ENCODE measurements at places on chromosomes 12 and 14.

DNA sequence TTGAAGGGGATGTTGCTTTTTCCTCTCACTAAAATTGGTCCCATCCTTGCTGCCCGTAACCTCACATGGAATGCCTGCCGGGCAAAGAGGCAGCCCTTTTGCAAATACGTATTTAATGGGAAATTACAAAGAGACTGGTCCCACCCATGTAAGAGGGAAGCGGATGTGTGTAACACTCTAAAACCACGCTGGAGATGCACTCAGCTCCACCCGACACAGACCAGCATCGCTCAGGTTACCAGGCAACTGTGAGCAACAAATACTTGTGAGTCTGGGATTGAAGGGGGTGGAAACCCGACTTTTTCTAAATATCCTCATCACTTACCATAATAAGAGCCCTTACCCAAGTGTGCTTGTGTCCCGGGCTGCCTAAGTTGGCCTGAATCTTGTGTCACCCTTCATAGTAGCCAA lies 47.7 kb downstream of the ELK3 start:
- no peak for DNase-seq

GRCh38 chr14:87260460-87260859 lies 732.5 kb downstream of the GALC start:
- DNase-seq = peak; percentile 71

- no peak for DNase-seq
Measured at GRCh38 chr12:122527478-122527944, 462 bp downstream of the KNTC1 start.

GRCh38 chr14:91185721-91186120 lies 58.8 kb downstream of the GPR68 start:
- no peak for DNase-seq

DNA sequence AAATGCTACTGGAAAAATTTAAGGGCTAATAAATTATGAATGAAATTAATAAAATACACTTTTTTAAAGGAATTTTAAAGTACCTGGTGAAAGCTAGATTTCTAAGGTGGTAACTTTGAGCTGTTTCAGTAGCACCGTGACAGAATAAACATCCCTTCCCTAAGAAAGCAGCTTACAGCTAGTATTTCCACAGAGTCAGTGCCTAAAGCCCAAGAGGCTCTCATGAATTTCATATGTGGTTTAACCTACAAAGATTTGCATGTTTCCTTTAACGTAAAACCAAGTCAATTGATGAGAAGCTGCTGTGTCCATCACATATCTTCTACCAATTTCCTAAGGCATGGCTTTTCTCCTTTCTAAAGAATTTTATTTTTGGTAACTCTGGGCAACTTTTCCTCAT lies 56.8 kb downstream of the IFNG start:
- no peak for DNase-seq

DNA sequence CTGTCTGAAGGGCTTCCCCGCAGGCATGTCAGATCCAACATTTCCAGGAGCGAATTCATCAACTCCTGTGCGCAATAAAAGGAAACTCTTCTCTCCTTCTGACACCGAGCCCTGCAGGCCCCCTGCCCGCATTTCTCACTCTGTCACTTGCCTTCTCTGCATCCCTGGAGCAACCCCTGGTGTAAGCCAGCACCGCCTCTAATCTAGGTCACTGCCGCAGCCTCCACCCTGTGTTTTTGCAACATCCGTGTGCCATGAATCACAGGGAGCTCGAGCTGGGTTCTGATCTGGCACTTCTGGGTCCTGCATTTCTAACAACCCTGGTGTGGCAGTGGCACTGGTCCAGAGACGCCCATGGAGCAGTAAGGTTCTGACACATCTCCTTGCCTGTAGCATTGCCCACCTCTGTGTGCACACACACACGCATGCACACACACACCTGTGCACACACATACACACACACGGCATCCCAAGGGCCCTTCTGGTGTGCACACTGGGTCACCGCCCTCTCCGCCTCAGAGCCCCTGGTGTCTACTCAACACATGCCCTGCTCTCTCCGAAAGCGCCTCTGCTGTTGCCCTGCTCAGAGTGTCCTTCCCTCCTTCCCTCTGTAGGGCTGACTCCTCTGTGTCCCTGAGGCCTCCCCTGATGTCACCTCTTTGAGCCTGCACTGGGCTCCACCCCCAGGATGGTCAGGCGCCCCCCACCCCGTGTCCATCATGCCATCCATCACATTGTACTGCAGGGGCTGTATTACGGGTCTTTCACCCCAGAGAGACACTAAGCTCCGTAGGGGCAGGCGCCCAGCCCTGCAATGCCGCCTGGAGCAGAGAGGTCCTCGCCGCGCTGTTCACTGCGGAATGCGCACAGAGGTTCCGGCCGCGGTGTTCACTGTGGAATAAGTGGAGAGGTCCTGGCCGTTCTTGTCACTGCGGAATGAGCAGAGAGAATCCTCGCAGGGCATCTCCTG lies 111.4 kb upstream of the SFSWAP start:
- no peak for DNase-seq

DNA sequence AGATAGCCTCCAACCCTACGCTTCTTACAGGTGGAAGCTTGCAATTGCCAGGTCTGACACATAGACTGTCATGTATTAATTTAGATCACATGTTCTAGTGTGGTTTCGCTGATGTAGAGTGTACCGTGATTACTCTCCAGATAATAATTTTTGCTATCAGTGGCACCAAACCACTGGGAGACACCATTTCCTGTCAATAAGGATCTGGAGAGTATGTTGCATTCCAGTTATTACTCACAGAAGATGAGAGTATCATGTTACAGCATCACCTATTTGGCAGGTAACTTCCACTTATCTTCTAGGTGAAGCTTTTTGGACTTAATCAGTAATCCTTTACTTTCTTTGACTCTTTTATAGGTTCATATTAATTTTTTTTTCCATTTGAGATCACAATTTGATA lies 147.2 kb downstream of the HELB start:
- DNase-seq = no peak

DNA sequence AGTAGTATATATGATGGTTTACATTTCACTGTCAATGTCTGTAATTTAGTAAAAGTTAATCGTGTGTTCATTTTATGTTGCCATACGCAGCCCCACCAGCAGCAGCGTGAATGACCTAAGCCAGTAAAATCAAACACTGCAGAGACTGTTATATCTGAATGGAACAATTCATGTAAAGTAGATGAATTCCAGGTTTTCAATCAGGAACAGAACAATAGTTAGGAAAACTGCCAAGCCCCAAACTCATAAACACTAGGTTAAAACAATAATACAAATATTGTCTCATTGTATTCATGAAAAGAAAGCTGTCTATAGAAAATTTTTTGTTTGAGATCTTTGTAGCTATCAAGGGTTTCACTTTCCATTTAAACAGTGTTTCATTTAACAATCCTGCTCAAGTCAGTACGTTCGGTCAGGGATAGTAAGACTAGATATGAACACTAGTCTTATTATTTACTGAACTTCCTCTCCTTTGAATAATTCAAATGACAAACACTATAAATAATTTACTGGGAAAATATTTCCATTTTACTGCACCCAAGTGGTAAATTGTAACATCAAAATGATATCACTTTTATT lies 256.8 kb upstream of the FLRT2 start:
- DNase-seq = no peak

DNA sequence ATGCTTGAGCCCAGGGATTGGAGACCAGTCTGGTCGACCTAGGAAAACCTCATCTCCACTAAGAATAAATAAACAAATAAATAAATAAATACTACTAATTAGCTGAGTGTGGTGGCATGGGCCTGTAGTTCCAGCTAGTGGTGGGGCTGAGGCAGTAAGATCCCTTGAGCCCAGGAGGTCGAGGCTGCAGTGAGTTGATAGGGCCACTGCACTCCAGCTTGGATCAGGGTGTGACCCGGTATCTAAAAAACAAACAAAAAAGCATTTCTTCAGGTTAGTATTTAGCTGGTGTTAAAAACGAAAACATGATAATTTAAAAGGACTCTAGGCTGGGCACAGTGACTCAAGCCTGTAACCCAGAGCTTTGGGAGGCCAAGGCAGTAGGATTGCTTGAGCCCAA lies 1.2 kb upstream of the FGD4 start:
- no peak for DNase-seq

GRCh38 chr12:98437806-98438595 lies 77.4 kb upstream of the TMPO start:
- DNase-seq = no peak

GRCh38 chr14:52286661-52287649 lies 19.5 kb downstream of the PTGDR start:
- no peak for DNase-seq

- DNase-seq = no peak
Measured at GRCh38 chr12:28955491-28955890, 193.6 kb upstream of the FAR2 start.

DNA sequence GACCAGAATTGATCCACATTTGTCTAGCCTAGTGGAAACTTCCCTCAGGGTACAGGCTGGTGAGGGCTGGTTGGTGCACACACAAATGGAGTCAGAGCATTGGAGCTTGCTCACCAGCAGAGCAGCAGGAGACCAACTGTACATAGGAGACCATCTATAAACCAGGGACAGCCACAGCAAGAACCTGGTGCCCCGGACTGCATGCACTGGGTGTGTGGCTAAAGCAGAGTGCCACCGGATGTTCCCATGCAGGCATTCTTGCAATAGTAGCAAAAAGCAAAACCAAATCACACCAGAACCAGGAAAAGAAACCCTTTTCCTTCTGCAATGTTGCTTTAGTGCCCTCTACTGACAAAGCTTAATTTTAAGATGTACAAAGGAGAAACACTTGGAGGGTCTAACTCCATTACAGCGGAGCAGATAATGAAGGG lies 136.4 kb downstream of the MDGA2 start:
- no peak for DNase-seq

DNA sequence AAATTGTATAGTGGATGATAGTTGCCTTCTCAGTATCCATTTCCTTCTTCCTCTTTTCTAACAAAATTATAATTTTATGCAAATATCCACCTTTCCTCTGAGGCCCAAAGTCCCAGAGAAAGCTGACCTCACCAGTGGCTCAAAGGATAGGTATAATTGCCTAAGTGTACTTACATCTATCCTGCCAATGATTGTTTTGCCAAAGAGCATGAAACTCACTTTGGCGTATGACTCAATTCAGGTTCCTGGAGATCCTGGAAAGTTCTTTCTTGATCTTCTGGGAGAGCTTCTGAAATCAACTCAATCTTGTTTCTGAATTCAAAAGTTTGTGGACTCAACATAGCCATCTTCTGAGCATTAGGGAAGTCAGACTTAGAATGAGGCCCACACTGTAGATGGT lies 10.5 kb upstream of the RBM25 start:
- no peak for DNase-seq

DNA sequence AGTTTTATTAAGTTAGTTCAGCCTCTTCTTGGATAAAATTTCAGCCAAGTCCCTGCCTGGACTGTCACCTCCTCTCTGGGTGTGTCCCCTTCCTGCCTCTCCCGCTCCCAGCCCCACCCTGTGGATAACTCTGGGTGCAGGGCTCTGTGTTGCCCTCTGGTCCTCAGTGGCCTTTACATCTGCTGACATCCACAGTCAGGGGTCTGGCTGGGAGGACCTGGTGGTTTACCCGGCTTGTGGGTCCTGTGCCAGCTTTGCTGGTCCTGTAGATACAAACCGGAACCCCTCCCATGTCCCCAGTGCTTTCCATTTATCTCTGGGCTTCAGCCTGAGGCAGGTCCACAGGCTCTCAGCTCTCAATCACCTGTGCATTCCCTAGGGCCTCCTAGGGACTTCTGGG lies 28.9 kb upstream of the PLEKHG3 start:
- DNase-seq = no peak

DNA sequence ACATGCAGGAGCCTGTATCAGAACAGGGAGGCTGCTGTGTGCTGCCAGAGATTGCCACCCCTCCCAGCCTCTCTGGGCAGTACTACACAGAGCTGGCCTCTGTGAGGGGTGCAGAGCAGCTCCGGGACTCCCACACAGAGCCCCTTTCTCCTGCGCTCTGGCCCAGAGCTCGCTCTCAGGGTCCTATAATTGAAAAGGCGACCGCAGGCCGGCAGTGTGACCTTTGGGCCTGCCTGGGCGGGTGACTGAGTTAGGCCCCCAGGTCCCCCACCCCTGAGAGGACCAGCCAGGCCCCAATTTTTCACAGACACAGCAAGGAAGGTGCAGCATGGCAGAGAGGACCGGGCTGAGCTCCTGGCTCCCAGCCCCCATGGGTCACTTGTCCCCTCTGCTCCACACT lies 136.4 kb downstream of the ZFP36L1 start:
- DNase-seq = no peak

DNA sequence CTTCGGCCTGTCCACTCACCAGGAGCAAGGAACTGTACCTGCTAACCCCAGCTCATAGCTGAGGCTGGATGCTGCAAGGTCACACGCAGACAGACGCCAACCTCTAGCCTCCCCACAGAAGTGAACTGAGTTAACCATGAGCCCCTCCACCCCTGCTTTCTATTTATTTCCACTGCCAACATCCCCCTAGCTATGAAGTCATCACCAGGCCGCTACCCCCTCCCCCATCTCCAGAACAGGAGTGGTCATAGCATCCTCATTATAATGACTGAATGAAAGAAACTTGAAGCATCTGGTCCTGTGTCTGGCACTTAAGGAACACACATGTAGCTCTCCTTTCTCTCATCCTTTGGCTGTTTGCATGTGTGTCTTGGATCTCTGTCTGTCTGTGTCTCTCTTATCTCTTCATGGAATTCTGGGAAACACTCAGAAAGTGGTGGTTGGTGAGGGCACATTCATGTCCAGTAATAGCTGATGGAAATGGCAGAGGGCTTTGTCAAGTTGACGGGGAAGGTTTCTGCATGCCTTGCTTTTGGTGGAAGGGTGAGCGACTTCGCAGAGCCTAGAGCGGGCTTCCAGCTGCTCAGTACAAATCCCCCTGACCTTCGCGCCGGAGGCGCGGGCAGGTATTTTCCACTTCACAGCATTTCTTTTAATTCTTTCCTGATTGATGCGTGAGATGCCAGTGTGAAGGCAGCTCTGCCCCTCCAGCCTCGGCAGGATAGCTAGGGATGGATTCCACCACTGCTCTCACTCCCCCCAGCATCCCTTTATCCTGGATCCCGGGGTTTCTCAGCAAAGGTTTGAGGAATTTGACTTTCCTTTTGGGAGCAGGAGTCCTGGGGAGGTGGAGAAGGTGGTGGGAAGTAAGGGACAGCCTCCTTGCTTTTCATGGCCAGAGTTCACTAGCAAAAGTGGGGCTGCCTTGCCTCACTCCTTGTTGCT lies 198.2 kb downstream of the CHST11 start:
- DNase-seq = no peak

DNA sequence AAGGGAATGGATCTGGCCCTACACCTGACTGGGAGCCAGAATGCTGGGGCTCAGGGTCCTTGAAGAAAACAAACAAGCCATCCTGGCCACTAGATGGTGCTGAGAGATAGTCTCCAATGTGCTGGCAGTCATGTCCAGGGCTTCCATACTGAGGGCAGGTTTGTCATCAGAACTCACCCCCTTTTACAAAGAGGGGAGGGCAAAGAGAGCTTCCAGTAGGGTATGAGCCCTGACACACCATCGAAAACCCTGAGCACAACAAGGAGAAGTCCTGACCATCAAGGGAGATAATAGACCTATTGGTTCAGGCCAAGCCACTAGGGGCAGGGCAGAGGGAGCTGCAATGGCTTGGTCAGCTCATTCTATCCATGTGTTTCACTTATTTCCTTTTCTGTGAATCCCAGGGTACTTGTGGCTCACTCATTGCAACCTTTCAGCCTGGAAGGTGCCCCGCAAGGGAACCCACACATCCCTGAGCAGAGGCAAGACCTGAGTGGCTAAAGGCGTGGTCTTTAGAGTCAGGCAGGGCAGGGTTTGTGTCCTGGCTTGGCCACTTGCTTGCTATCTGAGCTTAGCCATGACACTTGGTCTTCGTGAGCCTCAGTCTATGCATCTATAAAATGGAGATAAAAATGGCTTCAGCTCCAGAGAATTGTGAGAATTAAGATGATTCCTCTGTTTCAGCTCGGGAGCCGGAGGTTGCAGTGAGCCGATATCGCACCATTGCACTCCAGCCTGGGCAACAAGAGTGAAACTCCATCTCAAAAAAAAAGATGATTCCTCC lies 6.2 kb upstream of the PLEKHH1 start:
- DNase-seq = peak; percentile 58
